Activated CD8-positive, alpha-beta memory T cell treated with anti-CD3 and anti-CD28 coated beads for 24 hours (primary cell): ENCODE measurements at places on chromosomes 11 and 22.

DNA sequence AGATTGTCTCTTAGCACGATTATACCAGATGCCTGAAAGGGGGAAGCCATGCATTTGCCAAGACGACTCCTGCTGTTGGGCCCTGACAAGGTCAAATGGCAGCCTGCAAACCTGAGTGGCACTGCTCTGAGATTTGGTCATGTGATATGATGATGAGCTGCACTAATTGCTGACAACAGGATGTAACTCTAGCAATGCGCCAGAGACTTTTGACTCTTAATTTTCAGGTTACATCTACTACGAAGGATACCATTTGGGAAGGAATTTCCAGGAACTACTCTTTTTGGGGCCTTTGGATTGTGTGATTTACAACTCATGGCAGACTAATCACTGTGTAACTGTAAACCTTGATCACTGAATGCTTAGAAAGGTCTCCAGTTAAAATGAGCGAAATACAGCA, 13.1 kb downstream of the TREH start:
- no peak for DNase-seq

DNA sequence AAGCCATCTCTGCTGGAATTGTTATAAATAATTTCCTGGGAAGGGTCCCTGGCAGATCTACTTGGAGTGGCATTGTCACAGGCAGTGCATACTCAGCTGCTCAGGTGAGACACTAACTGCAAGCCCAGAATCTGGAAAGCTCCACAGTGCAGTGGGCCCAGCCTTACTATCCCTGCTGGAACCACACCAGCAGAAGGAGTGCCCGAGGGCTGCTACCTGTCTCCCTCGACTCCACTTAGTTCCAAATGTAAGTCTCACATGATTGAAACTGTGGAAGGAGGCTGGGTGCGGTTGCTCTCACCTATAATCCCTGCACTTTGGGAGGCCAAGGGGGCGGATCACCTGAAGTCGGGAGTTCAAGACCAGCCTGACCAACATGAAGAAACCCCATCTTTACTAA, 14.3 kb upstream of the SYVN1 start:
- DNase-seq, result no peak

DNA sequence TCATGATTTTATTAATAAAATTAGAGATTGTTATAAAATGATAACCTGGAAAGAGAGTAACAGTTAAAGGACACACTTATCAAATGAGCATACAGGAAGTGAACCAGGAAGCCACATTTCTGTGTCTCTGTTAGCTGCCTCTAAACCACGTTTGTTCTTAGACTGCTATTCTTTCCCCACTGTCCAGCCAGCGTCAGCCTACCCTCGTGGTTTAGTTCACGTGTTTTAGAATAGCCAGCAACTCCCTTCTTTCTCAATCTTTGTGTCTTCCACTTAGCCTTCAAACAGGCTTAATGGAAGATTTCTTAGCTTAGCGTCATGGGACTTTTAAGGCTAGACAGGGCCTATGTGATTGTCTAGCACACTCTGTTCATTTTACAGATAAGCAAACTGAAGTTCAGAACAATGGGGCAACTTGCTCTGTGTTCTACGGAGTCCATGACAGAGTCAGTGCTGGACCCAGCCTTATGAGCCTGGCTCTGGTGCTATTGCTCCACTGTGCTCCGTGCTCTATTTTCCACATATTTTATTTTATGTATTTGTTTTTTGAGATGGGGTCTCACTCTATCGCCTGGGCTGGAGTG, 27.2 kb downstream of the GRAMD1B start:
- DNase-seq, result no peak

GRCh38 chr22:48245196-48245485, 1482.7 kb downstream of the TBC1D22A start:
- DNase-seq, result no peak

- no peak for DNase-seq
Observed at GRCh38 chr11:72112978-72113808, 698 bp upstream of the ANAPC15 start.

GRCh38 chr11:48107188-48107704, 109.4 kb upstream of the OR4B1 start:
- peak; percentile 58 for DNase-seq

GRCh38 chr11:13134066-13134465, 125.0 kb downstream of the RASSF10 start:
- no peak for DNase-seq

- no peak for DNase-seq
Observed at GRCh38 chr11:61168042-61168688, 6.9 kb upstream of the VPS37C start.

DNA sequence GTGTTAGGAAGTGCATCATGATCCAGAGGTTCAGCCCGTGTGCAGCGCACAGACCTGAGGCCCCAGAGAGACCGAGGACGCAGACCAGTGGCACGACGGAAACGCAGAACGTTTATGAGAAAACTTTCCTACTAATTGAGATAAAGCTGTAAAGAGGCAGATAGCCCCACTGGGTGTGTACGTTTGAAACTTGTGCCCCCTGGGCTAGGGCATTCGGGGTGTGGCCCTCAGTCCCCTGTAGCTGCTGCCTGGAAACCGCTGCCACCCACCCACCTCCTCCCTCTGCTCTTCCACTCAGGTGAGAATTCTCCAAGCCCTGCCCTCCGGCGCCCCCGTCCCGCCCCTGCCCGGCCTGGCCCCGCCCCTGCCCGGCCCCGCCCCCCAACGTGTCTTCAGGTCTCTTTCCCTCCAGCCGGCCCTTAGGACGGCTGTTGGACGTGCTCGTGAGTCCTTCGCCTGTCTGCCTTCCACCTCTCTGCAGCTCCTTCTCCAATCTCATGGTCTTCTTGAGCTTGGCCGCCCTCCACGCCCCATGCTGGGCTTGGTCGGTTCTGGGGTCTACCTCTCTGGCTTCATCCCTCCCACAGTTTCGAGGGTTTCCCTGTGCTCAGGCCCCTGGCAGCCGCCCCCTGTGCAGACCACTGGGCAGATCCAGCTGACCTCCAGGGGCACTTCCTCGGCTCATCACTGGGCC, 12.1 kb downstream of the MAPK8IP2 start:
- no peak for DNase-seq

DNA sequence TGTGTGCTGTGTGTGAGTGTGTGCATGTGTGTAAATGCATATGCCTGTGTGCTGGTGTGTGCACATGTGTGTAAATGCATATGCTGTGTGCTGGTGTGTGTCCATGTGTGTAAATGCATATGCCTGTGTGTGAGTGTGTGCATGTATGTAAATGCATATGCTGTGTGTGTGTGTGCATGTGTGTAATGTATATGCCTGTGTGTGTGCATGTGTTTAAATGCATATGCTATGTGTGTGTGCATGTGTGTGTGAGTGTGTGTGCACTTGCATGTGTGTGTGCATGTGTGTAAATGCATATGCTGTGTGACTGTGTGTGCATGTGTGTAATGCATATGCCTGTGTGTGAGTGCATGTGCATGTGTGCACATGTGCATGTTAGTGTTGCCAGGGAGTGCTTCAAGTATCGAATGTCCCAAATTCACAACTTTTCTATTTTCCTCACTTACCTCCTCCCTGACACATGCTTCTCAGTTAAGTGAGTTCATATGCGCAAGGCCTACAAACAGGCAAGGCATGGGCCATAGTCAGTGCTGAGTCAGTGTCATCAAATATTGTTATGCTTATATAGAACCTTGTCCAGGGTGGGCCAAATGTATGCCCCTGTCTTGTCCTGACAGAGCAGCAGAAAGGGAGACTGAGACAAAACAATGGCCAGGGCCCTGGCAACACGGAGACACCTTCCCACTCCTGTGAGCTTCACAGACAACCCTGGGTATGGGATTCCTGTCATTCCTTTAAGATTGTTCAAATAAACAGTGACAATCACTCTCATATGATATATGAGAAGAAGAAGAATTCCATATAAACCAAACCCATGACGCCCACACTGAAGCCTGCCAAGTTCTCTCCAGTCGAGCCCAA, 38.6 kb downstream of the GGTLC2 start:
- no peak for DNase-seq

DNA sequence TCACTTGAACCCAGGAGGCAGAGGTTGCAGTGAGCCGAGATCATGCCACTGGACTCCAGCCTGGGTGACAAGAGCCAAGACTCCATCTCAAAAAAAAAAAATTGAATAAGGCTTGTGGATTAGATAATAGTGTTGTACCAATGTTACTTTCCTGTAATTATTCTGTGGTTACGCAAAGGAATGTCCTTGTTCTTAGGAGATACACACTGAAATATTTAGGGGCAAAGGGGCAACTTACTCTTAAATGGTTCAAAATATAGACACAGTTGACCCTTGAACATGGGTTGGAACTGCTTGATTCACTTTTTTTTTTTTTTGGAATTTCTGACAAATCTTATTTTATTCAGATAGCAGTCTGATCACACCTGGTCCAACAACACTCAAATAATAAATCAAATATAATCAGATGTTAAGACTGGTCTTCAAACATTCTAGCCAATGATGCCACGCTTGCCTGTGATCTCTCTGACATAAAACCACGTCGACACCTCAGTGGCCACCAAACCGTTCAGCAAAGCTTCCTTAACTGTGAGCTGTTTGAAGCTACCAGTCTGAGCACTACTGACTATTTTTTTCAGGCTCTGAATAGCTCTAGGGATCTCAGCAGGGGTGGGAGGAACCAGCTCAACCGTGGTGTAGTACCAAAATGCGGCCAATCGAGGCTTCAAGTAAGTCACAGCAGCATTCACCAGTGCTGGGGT, 710 bp downstream of the ATP5MGL start:
- no peak for DNase-seq

GRCh38 chr22:45964926-45965527, 11.9 kb downstream of the WNT7B start:
- no peak for DNase-seq

- no peak for DNase-seq
Observed at GRCh38 chr11:134516529-134516928, 104.5 kb upstream of the B3GAT1 start.

GRCh38 chr11:93591247-93591898, 48.2 kb upstream of the SMCO4 start:
- no peak for DNase-seq

- no peak for DNase-seq
Observed at GRCh38 chr11:123718063-123718462, 23.4 kb downstream of the ZNF202 start.

DNA sequence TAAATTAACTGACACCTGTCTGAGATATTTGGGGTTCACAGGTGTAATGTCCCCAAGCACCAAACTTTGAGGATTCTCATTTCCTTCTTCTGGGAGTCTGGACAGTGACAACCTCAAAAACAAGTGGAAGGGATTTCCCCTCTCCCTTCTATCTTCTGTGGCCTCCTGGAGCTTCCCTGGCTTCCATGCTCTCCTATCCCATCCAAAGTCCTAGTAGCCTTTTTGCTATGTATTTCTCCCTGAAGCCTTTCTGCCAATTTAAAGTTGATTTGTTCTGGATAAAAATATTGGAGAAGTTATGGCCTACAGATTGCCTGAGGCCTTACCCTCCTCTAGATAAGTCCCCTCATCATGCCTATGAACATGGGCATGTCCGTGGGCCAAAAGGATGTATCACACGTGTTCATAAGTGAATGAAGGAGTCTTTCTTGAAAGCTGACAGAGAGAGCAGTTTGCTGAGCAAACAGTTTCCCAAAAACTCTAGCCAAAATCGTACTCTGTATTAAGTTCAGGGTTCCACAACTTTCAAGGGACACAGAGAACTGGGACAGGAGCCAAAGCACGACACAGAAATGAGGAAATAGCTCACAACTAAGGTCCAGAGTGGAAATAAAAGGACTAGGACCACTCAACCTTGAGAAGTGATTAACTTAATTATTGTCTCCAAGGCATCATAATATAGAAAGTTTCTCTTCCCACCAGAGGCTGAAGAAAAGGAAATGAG, 6.7 kb downstream of the HEPACAM start:
- no peak for DNase-seq

- DNase-seq, result no peak
Observed at GRCh38 chr22:46393873-46394272, 58.4 kb downstream of the TRMU start.

- no peak for DNase-seq
Observed at GRCh38 chr22:48335442-48336139, 1492.1 kb downstream of the BRD1 start.

DNA sequence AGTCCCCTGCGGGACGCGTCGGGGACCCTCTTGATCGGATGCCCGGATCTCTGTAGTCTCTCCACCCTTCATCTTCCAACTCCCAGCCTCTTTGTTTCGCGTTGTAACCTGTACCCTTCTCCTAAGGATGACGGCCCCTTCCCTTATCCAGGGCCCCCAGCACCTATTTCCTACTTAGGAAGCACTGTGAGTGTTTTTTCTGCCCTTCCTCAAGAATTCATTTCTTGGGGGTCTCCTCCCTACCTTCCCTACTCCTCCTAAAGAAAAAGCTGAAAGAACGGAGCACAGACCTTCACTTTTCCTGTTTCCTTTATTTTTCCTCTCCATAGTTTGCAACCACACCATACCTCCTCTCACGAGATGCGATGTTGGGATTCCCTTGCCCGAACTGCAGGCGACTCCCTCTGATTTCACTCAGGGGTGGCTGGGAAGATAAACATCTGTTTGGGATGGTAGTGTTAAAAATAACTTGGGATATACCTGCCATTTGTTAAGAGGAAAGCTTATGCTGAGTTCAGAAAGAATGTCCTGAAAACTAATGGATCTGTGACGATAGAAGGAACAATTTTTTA, 593 bp downstream of the FAM118B start:
- no peak for DNase-seq

- peak; percentile 57 for DNase-seq
Observed at GRCh38 chr22:40243891-40244290, 66.2 kb downstream of the TNRC6B start.

DNA sequence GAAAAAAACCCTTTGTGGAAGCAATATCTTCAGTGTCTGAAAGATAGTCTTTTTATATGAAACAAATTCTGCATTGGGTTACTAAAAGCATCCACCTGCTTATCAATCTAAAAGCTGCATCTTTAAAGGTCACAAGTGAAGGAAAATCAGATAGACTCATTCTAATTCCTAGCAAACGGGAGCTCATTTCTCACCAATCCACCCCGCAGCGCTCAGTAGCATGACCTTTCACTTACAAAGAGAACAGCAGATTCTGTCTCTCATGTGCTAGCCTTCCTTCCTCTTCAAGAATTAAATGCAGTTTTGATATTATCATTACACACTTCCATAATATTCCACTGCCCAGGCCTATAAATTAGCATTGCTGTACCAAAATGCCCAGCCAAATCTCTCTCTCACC, 212.9 kb downstream of the CADM1 start:
- DNase-seq, result no peak

DNA sequence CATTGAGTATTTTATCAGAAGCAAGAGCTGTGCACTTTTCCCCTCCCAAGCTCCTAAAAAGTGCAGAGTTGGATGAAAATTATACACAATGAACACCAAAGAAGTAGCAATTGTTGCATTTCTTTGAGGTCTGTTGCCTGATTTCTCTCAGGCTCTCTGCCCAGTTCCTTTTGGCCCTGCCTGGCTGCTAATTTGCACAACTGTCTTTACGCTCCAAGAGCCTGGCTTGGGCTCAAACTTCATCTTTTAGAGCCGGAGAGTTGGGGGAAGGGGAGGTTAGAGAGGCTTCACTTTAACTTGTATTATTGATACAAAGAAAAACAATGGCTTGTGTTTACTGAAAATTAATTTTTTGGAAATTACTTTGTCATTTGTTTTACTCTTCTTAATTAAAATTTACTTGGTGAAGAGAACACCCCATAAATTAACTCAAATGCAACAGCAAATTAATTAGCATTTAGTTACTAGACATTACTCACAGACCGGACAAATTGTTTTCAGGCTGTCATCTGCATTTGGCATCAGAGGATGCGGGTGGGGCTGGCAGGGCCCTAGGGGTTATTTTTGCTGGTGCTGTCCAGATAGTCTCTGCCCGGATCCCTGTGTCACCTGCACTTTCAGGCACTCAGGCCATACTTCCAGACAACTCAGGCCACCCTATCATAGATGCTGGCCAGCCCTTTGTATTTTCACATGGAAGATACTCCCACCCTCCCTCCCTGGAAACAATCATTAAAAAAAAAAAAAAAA, 407.3 kb downstream of the NXPE2 start:
- no peak for DNase-seq

- DNase-seq, result no peak
Observed at GRCh38 chr11:12214751-12215150, 104.4 kb downstream of the MICAL2 start.
